Naive B cell (primary cell): ENCODE measurements at places on chromosomes 6 and 20. TPM values are rescaled to one million over a fixed set of nuclear protein-coding genes. Genes with fewer than 3 reads are reported as not detected.

Gene LTA
- 13.1 TPM for polyA plus RNA-seq

Gene HCRTR2
- polyA plus RNA-seq = not detected

Gene PLA2G7
- not detected for polyA plus RNA-seq

Gene RNF144B
- 8.9 TPM for polyA plus RNA-seq

Gene FAM162B
- polyA plus RNA-seq = not detected

Gene FAM184A
- not detected for polyA plus RNA-seq

Gene PKIB
- polyA plus RNA-seq = not detected

Gene CLDN20
- polyA plus RNA-seq = not detected

Gene ZNF311
- not detected for polyA plus RNA-seq

Gene MPIG6B
- polyA plus RNA-seq = not detected

Gene RSPO3
- polyA plus RNA-seq = not detected

Gene EPB41L2
- 10.9 TPM for polyA plus RNA-seq

Gene GHRH
- not detected for polyA plus RNA-seq

Gene ZFP57
- not detected for polyA plus RNA-seq

Gene SNRPB2
- 84.8 TPM for polyA plus RNA-seq

Gene TRIM31
- not detected for polyA plus RNA-seq

Gene NKAIN2
- polyA plus RNA-seq = not detected

Gene ZC3H12D
- polyA plus RNA-seq = 9.2 TPM

Gene KCNQ2
- 1.1 TPM for polyA plus RNA-seq

Gene EEF1A2
- polyA plus RNA-seq = not detected

Gene KCNK5
- polyA plus RNA-seq = 0.16 TPM

Gene NKX2-4
- not detected for polyA plus RNA-seq

Gene MICB
- 9.2 TPM for polyA plus RNA-seq

Gene MRPS18A
- 91.0 TPM for polyA plus RNA-seq

Gene ABRACL
- polyA plus RNA-seq = 97.0 TPM

Gene RAB32
- polyA plus RNA-seq = 2.8 TPM

Gene SERPINB1
- polyA plus RNA-seq = 98.9 TPM

Gene BTN1A1
- 0.25 TPM for polyA plus RNA-seq

Gene EPPIN
- polyA plus RNA-seq = not detected

Gene IL17A
- polyA plus RNA-seq = not detected

Gene CCM2L
- not detected for polyA plus RNA-seq

Gene BCAS1
- 0.23 TPM for polyA plus RNA-seq
